Mesenchymal stem cell (in vitro differentiated cells and primary cell): ENCODE measurements at places on chromosomes 1 and 21.

- DNase-seq = no peak
Measured at GRCh38 chr1:25870614-25871013, 4.9 kb downstream of the PAQR7 start.

DNA sequence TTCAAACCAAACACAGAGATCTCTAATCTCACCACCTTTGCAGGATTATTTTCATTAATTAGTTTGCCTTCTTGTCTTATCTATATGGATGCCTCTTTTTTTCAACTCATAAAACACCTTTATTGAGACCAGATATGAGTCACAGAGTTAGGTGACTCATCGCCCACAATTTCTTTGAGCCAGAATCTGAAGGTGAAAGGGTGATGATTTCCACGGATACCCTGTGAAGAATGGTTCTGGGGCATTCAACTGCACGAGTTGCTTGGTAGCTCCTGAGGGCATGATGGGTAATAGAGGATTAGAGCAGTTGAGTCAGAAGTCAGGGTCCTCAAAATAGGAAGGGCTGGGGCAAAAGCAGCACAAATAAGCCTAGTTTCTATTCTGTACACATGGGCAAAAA, 128.2 kb downstream of the TBX19 start:
- peak; percentile 41 for DNase-seq

- DNase-seq = peak; percentile 6
Measured at GRCh38 chr1:100187912-100188311, 9.9 kb upstream of the LRRC39 start.

DNA sequence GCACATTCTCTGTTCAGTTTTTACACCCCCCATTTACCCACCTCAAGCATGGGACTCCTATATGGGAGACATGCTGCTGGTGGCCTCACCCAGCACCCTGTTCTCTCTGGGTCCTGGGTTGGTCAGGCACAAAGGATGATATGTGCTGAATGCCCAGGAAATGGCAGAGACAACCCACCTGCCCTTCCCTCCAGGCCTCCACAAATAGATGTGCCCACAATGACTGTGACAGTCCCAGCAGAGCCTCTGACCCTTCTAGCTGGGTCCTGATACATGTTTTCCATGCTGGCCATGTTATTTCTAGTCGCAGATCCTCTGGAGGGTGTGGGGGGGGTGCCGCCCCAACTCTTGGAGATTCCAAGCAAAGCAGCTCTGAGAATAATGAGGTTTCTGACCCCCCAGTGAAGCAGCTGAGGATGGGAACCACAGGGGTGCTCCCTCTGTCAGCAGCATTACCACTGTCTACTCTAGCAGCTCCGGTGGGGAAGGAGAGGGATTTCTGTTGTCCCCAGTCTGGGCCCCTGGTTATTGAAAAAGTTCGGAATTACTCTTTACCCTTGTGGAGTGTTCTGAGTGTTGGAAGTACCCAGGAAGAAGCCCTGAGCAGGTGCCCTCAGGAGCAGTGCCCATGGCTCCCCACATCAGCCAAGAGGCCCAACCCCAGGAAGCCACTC, 1.2 kb upstream of the CCDC28B start:
- no peak for DNase-seq

DNA sequence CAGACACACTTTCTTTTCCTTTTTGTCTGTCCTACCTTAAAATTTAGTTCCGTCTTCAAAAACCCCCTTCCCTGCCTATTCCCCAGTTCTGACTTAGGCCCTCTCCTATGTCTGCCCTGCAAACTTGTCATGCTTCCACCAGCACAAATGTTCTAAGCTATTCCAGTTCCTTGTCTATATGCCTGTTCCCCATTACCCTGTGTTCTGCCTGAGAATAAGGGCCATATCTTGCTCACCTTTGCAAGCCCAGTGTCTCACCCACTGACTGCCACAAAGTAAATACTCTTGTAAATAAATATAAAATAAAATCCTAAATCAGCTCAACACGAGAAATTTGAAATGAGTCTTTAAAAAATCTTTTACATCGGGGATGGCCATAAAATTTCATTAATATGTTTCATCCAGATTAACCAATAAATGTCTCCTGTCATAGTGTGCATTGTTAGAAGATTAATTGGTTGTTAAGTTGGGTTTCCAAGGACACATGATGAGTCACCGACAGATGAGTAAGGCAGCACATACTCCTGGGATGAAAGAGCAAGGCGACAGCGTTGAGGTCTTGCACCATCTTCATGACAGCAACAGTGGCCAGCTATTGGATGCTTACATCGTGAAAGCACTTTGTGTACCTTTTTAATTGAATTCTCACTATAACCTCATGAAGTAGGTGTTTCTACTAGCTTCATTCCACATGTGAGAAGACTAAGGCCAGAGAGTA, 92.6 kb upstream of the NGF start:
- DNase-seq = peak; percentile 94

DNA sequence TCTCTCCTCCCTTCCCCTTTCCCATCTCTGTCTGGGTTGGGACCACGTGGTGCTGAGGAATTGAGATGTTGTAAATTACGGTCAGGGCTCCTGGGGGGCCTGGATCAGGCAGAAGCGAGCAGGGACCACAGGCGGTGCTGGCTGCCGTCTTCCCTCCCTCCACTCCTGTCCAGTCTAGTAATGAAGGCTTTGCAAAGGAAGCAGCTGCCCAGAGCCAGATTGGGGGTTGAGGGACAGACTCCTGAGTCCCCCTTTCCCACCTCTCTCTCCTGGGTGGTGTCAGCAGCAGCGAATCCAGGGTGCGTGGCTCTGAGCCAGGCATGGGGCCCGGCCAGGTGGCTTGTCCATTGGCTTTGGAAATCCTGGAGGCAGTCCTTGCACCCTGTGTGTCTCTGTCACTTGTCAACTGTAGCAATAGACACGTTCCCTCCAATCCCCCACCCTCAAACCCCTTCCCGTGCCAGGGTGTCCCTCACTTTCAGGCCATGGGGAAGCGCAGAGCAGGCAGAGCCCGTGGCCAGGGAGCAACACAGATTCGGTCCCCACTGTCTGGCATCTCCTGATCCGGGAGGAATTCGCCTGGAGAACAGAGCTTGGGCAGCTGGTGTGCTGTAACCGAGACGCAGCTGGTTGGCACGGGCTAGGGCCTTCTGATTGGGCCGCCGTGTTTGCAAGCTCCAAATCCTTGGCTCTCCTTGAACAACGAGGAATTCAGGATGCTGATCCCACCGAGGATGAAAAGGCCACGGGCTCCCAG, 64.8 kb upstream of the WNT4 start:
- DNase-seq = no peak

DNA sequence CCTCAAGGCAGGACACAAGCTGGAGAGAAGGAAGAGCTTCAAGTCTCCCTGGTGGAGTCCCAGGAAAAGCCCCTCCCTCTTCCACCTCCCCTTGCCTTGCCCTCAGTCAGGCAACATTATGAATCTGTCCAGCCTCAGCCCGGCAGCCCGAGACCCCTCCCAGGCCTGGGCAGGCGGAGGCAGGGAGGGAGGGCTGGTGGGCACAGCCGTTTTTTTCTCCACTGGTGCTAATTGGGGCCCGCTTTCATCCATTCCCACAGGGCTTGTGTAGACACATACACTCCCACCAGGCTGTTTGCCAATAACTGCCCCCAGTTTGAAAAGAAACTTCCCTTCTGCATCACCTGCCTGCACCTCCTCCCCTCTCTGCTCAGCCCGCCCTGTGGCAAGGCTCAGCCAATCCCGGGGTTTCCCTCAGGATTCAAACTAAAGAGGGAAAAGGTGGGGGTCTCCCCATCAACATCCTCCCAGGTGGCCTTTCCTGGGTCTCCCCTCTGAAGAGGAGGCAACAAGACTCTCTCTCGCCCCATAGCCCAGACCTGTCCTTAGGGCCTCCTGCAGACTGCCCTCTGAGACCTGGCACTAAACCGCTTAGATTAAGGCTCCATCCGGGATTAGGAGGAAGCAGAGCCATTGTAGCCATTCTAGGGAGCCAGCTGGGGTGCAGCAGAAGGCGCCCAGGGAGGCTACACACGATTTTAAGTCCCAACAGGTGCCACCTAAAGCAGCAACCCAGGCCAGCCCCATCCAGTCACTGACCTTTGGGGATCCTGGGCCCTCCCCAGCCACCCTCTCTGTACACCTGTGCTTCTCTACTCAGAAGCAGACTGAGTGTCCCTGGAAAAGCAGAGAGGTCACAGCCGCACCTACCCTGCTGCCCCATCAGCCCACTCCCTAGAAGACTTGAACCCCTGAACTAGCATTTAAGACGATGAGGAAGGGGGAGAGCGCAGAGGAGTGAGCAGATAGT, 3.5 kb downstream of the IGSF9 start:
- DNase-seq = no peak

DNA sequence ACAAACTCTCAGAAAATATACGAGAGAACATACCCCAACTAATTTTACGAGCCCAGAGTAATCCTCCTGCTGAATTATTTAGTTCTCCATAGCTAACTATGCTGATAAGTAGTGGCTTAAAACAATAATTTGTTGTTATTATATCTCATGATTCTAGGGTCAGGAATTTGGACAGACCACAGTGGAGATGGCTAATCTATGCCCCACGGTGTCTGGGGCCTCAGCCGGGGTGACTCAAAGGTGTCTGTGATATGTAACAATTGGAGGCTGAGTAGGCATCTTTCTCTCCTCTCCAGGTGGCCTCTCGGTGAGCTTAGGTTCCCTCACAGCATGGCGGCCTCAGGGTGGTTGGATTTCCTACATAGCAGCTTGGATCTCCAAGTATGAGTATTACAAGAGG, 35.4 kb upstream of the FOXO6 start:
- no peak for DNase-seq

DNA sequence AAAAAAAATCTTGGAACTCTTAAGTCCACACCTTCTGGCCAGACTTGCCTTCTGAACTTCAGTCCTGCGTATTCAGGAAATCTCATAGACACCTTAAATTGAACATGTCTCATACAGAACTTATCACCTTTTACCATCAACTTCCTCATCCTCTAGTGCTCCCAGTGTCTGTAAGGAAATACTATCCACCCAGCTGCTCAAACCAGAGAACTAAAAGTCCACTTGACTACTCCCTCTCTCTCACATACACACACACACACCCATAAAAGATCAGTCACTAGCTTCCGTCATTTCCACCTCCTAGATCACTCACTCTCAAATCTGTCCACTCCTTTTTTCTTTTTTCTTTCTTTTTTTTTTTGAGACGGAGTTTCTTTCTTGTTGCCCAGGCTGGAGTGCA, 10.9 kb upstream of the CAP1 start:
- no peak for DNase-seq

- DNase-seq = no peak
Measured at GRCh38 chr1:19756480-19756879, 43.2 kb downstream of the TMCO4 start.
